Effector memory CD4-positive, alpha-beta T cell (primary cell): ENCODE measurements at places on chromosomes 3 and 15.

GRCh38 chr3:123636431-123636841 is 51.6 kb upstream of the HACD2 start:
- no peak overlapping the region for H3K27ac ChIP-seq
- no peak for DNase-seq
- H3K27me3 ChIP-seq, result no peaks in the 10 kb centered on the region
- H3K4me3 ChIP-seq, result no peak overlapping the region
- no peaks in the 10 kb centered on the region for H3K36me3 ChIP-seq

DNA sequence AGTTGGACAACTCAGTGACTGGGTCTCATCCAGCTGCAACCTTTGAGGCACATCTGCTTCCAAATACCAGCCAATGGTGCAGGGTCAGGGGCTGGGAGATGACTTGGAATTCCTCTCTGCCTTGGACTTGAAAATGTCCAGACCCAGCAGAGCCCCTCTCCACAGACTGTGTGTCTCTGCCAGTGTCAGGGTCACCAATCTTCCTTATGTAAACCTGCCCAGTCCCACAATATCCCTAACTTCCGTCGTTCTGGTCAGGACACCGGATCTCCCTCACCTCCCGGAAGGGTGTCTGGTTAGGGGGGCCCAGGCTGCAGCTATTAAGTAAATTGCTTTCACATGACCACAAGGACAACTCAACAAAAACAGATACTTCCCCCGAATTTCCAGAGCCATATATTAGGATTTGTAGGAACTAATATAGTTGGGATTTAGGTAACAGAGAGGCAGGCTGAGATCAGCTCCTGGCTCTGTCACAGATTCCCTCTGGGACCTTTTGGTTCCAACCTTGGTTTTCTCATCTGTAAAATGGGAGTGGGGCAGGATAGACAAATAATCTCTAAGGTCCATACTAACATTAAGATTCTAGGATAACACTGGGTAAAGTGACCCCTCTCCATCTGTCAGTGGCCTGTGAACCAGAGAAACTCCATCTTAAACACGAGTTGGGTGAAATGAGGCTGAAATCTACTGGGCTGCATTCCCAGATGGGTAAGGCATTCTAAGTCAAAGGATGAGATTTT is 30.8 kb downstream of the IGDCC3 start:
- H3K27me3 ChIP-seq, result no peaks in the 10 kb centered on the region
- H3K27ac ChIP-seq, result no peak overlapping the region

DNA sequence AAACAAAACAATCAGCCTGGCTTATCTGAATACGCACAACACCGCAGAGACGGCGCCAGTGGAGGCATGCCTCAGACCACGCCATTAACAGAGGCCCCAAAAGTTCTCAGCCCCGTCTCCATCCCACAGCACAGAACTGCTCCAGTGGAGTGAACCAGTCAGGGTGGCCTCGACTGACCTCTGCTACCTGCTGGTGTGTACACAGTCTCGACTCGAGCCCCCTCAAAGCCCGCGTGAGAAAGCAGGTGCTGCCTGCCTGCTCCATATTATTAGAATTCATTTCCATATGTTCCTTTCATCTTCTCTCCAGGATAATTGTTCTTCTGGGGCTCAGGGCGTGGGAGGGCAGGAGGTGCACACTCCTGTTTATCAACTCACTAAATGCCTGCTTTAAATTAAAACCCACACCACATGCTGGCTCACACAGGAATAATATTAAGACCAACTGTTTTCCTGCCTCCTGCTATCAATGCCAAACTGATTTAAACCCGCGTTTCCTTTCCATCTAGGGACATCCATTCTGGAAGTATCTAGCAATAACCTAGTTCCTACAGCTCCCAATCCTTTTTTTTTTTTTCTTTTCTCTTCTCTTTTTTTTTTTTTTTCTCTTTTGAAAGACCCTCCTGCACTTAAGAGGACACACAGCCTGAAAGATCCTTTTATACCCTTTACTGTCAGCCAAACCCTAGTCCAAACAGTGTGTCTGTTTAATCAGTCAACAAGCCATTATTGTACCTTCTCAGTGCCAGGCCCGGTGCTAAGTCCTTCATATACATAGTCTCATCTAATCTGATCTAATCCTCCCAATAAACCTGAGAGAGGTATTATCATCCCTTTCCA is 101.2 kb downstream of the TLE3 start:
- H3K27me3 ChIP-seq, result no peaks in the 10 kb centered on the region
- no peaks in the 10 kb centered on the region for H3K36me3 ChIP-seq
- no peak overlapping the region for H3K27ac ChIP-seq
- H3K4me1 ChIP-seq, result no peaks in the 10 kb centered on the region
- DNase-seq, result no peak
- no peak overlapping the region for H3K4me3 ChIP-seq

DNA sequence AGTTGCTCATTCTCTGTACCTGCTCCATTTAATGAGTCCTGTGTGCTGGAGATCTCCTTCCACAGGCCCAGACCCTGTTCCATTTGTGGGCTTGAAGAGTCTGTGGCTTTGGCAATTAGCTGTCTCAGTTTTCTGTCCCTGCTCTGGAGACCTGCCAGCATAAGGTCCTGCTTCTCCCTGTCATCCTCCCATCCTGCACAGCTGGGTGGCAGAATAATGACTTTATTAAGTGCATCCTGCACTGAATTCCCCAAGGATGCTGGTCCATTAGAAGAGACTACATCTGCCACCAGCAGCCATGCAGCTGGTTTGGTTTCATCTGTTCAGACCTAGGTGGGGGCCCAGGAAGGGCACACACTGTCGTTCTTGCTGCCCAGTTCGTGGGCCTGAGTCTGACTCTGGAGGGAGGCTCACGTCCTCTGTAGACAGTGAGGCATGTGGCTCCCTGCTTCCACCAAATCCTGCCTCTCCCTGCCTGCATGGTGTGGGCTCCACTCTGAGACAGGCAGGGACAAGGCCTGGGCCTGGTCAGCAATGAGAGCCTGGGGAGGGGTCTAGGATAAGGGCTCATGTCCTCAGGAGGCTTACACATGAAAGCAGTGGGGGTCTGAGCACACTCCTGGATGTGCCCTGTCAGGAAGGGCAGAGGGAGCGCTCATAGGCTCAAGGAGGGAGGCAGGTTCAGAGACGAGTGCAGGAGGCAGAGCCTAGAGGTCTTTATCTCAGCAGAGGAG is 78.4 kb upstream of the PRR23E start:
- H3K4me1 ChIP-seq, result no peaks in the 10 kb centered on the region
- no peak for DNase-seq
- H3K27ac ChIP-seq, result no peak overlapping the region
- H3K36me3 ChIP-seq, result no peaks in the 10 kb centered on the region
- no peak overlapping the region for H3K4me3 ChIP-seq

- H3K4me3 ChIP-seq, result peak overlapping the region; percentile 98
- no peaks in the 10 kb centered on the region for H3K27me3 ChIP-seq
- peak overlapping the region; percentile 97 for H3K27ac ChIP-seq
- H3K4me1 ChIP-seq, result peaks cover 30% of the 10 kb centered on the region
Measured at GRCh38 chr3:9793161-9793781, 389 bp downstream of the ARPC4 start.

GRCh38 chr3:112688819-112689218 is 47.9 kb upstream of the CCDC80 start:
- DNase-seq, result no peak
- H3K27ac ChIP-seq, result no peak overlapping the region
- no peaks in the 10 kb centered on the region for H3K4me1 ChIP-seq

DNA sequence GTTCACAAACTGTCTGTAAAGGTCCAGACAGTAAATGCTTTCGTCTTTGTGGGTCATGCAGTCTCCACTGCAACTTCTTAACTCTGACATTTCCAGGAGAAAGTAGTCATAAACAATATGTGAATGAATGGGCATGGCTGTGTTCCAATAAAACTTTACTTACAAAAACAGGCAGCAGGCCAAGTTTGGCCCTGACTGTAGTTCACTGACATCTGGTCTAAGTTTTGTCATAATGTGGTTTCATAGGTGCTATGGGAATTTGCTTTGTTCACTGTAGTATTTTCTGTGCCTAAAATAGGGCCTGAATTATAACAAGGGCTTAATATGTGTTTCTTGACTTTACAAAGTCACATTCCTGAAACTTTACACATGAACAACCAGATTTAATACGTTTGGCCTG is 186.0 kb upstream of the KBTBD8 start:
- DNase-seq, result no peak
- H3K4me1 ChIP-seq, result no peaks in the 10 kb centered on the region
- no peak overlapping the region for H3K27ac ChIP-seq
- H3K36me3 ChIP-seq, result no peaks in the 10 kb centered on the region
- H3K4me3 ChIP-seq, result no peak overlapping the region

GRCh38 chr3:126760541-126760940 is 56.5 kb downstream of the CHCHD6 start:
- no peak for DNase-seq
- no peaks in the 10 kb centered on the region for H3K27me3 ChIP-seq
- no peaks in the 10 kb centered on the region for H3K36me3 ChIP-seq
- no peaks in the 10 kb centered on the region for H3K4me1 ChIP-seq

DNA sequence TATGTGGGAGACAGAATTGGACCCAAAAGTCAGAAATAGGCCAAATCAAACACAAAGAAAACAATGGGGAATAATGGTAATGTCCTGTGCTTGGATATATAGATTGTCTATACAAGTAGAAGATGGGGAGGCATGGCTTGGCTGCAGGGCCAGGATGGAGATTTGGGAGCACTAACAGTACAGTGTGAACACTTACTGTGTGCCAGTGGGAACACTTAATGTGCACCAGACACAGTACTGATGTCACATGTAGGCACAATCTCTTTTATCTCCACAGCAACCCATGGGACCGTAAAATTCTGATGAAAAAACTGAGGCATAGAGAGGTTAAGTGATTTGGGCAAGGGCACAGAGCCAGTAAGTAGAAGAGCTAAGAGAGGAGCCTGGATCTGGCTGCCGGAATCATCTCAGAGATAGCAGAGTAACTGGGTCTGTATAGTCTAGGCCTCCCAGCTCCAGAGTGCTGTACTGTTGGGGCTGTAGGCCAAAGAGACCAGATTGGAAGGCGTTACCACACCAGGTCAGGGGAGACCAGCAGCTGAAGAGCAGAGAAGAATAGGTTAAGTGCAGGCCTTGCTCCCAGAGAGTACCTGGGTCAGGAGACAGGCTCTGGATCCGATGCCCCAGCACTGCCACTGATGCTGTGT is 63.3 kb downstream of the RLBP1 start:
- no peak overlapping the region for H3K27ac ChIP-seq
- no peaks in the 10 kb centered on the region for H3K4me1 ChIP-seq
- H3K4me3 ChIP-seq, result no peak overlapping the region
- DNase-seq, result no peak
- H3K27me3 ChIP-seq, result no peaks in the 10 kb centered on the region

- H3K4me3 ChIP-seq, result no peak overlapping the region
- no peak for DNase-seq
- no peaks in the 10 kb centered on the region for H3K4me1 ChIP-seq
- H3K27ac ChIP-seq, result no peak overlapping the region
- H3K36me3 ChIP-seq, result no peaks in the 10 kb centered on the region
Measured at GRCh38 chr3:30188713-30189112, 417.7 kb upstream of the TGFBR2 start.

- H3K27me3 ChIP-seq, result peaks cover 7% of the 10 kb centered on the region
- H3K36me3 ChIP-seq, result no peaks in the 10 kb centered on the region
Measured at GRCh38 chr15:59367022-59367451, 5.6 kb downstream of the MYO1E start.

DNA sequence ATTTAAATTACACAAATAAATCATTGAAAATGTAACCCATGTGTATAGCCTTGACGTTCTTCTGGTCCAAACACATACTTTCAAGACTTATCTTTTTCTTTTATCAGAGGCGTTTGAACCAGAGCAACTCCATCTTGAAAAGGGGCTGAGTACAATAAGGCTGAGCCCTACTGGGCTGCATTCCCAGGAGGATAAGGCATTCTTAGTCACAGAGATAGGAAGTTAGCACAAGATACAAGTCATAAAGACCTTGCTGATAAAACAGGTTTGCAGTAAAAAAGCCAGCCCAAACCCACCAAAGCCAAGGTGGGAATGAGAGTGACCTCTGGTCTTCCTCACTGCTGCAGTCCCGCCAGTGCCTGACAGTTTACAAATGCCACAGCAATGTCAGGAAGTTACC is 101.0 kb upstream of the IGSF10 start:
- no peaks in the 10 kb centered on the region for H3K4me1 ChIP-seq
- DNase-seq, result no peak

GRCh38 chr15:90225504-90226234 is 8.1 kb downstream of the CIB1 start:
- peaks cover 12% of the 10 kb centered on the region for H3K4me1 ChIP-seq
- no peak overlapping the region for H3K4me3 ChIP-seq
- H3K27ac ChIP-seq, result no peak overlapping the region
- H3K36me3 ChIP-seq, result peaks cover 41% of the 10 kb centered on the region
- no peak for DNase-seq
- H3K27me3 ChIP-seq, result no peaks in the 10 kb centered on the region

DNA sequence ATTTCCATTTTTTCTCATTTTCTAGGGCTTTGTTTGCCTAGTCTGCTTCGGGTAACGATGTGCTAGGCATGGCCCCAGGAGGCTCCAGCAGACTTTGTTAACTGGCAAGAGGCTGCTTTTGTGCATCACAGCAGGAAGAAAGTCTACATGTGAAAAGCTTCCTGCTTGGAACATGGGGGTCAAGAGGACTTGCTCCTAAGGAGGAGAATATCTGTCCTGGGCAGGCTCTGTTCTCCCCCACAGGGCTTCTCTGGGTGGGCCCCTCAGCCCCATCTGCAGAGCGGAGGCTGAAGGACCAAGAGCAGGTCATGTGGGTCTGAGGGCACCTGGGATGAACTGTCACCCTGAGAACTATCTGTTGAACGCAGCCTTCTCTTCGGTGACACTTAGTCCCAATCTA is 94.7 kb downstream of the CCNL1 start:
- peaks cover 13% of the 10 kb centered on the region for H3K4me1 ChIP-seq
- no peak overlapping the region for H3K27ac ChIP-seq
- no peak for DNase-seq
- no peaks in the 10 kb centered on the region for H3K36me3 ChIP-seq
- no peak overlapping the region for H3K4me3 ChIP-seq

DNA sequence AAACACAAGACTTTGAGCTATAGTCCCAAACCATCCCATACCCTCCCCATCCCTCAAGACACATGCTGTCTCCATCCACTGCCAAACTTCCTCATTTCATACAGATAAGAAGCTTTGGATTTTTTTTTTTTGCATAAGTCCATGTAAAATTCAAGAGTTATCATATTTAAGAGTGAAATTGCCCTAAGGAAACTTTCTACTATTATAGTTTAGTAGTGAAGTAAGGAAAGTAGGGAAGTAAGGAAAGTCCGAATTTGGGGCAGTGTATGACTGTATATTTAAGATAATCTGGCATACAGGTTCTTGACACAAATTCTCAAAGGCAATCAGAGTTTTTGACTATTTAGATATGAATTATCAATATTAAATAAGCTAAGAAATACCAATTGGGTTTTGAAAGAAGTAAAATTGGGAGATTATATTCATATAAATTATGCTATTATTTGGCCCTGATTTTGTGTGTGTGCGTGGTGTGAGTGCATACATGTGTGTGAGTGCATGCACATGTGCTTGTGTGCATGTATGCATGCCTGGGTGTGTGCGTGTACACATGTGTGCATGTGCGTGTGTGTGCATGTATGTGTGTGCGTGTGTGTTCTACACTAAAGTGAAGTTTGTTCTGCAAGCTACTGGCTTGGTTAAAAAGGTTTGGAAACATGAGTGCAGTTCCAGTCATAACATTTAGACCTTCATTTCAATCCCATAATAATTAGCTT is 83.6 kb upstream of the MBNL1 start:
- no peak overlapping the region for H3K4me3 ChIP-seq
- H3K27ac ChIP-seq, result no peak overlapping the region
- no peaks in the 10 kb centered on the region for H3K4me1 ChIP-seq

GRCh38 chr3:175260145-175260794 is 401.1 kb downstream of the NAALADL2 start:
- no peaks in the 10 kb centered on the region for H3K36me3 ChIP-seq
- no peak for DNase-seq
- no peaks in the 10 kb centered on the region for H3K27me3 ChIP-seq
- no peak overlapping the region for H3K4me3 ChIP-seq

GRCh38 chr3:69547461-69547880 is 161.6 kb upstream of the FRMD4B start:
- H3K27ac ChIP-seq, result no peak overlapping the region
- no peak overlapping the region for H3K4me3 ChIP-seq
- DNase-seq, result no peak
- H3K36me3 ChIP-seq, result no peaks in the 10 kb centered on the region
